K562 (cell line): ENCODE measurements at places on chromosomes 4 and X. TPM values are rescaled to one million over a fixed set of nuclear protein-coding genes. Genes with fewer than 3 reads are reported as not detected.

PABPC1L2A gene
- not detected in 2 replicates for total RNA-seq

- DNase-seq = no peak
Measured at GRCh38 chr4:168995537-168996295, 14.3 kb downstream of the CBR4 start.

NLGN4X gene
- 0.07 and 0.11 TPM in 2 replicates for total RNA-seq

DNA sequence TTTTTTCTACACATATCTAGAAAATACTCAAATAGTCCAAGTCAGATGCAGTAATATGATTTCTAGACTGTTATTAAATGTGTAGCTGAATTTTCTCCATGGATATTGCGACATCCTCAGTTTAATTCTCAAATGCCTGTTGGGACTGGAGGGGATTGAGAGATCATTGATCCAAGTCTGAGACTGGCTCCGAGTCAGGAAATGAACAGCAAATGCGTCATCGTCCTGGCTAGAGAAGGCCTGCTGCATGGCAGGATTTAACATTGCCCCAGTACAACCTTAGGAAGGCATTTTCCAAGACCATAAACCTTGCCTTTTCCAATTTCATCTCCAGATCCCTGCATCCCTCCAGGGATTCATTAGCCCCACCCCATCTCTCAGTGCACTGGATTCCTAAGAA, 56.6 kb upstream of the SLC6A14 start:
- no peak for DNase-seq

- DNase-seq = peak; percentile 14
Measured at GRCh38 chrX:72465889-72466288, 106.8 kb downstream of the HDAC8 start.

SGMS2 gene
- total RNA-seq = 0.04 and 0.09 TPM in 2 replicates

- no peak for DNase-seq
Measured at GRCh38 chr4:168716406-168717129, 219.7 kb downstream of the PALLD start.

SLC34A2 gene
- total RNA-seq = 1.2 and 1.5 TPM in 2 replicates

GRCh38 chr4:37555322-37555721, 130.9 kb downstream of the RELL1 start:
- peak; percentile 9 for DNase-seq

DNA sequence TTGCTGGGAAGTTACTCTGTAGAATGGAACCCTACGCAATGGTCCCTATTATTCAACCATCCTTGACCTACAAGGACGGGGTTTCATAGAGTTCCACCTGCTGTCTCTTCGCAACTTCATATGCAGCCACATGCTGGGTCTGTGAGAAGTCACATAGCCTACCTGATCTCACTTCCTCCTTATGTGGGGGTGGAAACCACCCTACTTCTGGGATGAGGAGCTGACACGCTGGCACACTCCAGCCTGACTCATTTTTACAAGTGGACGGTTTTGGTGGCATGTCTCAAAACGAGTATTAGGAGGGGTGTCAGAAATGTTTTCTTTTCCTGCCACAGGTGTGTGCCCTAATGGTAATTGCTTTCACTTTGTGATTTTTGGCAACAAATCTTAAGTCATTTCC, 36.8 kb upstream of the ARSD start:
- no peak for DNase-seq

DNA sequence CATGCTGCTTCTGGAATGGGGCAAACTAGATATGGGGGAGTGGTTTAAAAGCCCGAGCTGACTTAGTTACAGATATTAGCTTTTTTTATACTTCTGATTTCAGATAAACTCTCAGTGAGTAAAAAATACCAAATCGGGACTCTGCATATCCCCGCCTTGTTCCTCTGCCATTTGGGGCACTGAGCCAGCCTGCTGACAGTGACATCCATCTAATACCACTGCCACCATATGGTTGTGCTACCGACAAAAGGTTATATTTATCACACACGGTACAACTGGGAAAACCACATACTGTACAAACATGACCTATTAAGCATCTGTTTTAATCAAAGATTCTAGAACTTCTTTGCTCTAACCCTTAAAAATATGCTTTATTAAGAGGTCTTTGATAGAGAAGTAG, 78.7 kb downstream of the GALNT7 start:
- DNase-seq = no peak

IL1RAPL1 gene
- 0.04 TPM in 1 of 2 replicates, not detected in the other for total RNA-seq

DNA sequence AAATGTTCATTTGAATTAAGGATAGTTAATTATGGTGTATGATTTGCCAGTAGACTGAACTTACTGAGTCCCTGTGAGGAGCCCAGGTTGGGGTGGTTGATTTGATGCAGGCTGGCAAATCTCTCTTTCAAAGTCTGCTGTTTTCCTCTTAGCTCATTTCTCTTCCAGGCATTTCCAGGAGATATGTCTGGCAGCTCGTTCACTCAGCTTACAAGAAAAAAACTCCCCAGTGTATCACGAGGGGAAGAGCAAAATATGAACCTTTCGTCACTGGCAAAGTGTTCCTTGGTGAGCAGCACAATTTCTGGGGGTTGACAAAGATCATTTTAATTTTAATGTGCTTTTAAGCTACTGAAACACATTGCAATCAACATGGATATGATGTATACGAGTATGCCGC, 244.2 kb downstream of the CBLL2 start:
- no peak for DNase-seq

UCP1 gene
- total RNA-seq = not detected in 2 replicates

DNA sequence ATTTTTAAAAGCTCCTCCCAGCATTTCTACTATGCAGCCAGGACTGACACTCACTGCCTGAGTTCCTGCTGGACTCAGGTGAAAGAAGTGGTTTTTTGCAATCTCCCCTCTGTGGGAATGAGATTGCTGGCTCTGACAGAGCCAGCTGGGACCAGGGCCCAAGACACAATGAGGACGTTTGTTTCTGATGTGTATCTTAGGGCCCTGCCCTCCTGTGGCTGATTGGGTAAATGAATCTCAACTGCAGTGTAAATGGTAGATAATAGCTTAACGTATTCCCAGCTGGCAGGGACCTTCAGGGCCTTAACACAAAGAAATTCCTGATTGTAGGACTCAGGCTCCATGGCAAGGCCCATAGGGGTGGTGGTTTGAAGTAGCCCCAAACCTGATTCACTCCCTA, 85.8 kb upstream of the PRPS1 start:
- no peak for DNase-seq

DNA sequence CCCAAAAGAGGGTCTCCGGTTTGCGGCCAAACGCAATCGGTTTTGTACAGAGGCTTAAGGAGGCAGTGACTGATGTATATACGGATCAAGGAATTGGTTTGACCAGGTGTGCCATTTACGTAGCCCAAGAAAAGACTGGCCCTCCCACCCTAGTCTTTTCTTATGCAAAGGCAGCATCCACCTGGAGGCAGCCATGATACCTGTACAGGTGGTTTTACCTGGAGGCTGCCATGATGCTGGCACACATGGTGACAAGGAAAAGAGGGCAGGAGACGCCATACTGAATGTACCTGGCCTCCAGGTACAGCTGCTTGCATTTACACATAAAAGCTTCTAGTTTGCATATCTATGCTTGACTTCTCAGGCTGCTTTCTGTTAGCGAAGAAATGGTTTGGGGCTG, 917.7 kb upstream of the INTU start:
- DNase-seq = no peak

DNA sequence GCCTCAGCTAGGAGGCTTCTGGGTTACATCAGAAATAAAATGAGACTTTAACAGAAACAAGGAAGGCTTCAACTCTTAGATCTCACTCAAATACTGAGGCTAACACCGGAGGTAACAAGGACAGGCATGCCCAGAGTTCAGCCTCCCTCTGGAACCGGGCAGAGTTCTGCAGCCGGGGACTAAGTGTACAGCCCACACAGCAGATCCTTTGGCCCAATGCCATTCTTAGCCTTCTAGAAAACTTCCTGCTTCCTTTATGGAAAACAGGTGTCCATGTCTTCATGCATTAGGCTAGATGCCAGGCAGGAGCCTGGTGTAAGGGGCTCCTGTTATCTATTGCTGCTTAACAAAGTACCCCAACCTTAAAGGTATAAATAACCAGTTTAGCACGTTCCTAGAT, 369.7 kb downstream of the BCOR start:
- DNase-seq = no peak

- no peak for DNase-seq
Measured at GRCh38 chrX:8607326-8607725, 124.6 kb downstream of the ANOS1 start.

SOWAHB gene
- total RNA-seq = not detected in 2 replicates

GRCh38 chr4:95093936-95094929, 336.5 kb downstream of the BMPR1B start:
- DNase-seq = no peak

GRCh38 chrX:86047174-86047935, at the start of gene CHM:
Gene CHM, minus strand, starts transcription at chrX:86047558. Its CDS starts 26 bp downstream, at chrX:86047532.
- DNase-seq = peak; percentile 67

DNA sequence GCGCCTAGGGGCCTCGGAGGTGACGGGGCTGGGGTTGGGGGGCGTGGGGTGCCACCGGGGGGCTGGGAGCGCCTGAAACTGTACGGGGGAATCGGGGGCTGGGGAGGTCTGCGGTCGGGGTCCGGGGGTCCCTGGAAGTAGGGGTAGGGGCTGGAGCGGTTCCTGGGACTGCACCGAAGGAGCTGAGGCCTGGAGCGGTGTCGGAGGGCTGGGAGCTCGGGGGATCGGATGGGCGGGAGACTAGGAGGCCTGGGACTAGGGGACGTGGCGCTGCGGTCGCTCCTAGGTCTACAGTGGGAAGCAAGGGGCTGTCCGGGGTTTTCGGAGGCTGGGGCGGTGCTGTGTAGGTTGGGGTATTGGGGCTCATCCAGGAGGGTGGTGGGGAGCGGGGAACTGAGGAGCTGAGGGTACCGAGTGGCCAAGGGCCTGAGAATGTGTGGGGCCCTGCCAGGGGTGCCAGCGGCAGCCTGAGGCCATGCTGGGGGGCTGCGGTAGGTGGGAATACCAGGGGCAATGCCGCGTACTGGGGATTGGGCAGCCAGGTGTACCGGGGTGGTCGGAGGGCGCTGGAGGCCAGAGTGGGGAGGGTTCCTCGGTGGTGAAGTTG, 562 bp downstream of the AKAP17A start:
- peak; percentile 33 for DNase-seq

DNA sequence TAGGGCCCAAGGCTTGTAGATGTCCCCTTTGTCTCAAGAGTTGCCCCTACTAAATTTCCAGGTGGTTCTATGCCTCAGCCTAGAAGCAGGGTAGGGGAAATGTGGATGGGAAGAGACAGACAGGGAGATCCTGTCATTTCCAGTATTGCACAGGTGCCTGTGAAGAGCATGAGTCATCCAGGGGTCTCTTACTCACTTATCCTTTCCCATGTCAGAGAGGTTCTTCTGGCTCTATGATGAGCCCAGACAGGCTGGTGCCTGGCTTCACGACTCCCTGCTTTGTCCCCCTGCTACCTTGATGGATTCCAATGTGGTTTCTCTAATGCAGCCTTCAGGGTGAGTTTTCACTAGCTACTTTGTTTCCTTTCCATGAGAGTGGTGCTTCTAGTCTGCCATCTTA, 35.2 kb upstream of the DDX60 start:
- DNase-seq = no peak

TRAM1L1 gene
- total RNA-seq = 0.18 TPM in 1 of 2 replicates, not detected in the other

MAGEB1 gene
- 32.6 and 32.8 TPM in 2 replicates for total RNA-seq

GRCh38 chrX:119729408-119730201, 28.8 kb upstream of the SOWAHD start:
- DNase-seq = peak; percentile 37

DNA sequence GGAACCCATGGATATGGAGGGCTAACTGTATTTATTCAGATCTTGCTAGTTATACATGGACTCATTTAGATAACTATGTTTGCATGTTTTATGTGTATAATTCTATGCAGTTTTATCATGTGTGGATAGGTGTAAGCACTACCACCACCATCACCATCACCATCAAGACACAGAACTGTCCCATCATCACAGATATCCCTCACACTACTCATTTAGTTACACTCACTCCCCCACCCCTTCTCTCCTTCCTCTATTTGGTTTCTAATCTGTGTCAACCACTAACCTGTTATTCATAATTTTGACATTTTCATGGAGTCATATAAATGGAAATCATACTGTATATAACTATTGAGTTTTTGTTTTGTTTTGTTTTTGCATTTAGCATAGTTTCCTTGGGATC, 43.7 kb downstream of the STAG2 start:
- no peak for DNase-seq

DNA sequence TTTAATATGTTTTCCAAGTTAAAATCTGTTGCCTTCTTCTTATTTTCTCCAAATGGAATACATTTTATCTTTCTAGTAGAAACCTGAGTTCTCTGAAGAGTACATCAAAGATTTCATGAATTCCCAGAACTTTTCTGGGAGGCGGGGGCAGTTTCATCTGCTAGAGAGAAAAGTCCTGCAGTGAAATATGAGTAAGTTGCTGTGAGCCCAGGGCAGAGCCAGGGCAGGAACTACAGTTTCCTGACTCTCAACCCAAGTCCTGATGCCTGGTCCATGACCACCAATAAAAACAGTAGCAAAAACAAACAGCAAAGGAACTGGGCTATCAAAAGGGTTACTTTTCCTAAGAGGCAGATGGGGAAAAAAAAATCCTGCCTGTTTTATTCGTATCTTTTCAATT, 239.4 kb upstream of the CTSO start:
- DNase-seq = no peak

NXF3 gene
- total RNA-seq = 0.40 TPM in 1 of 2 replicates, not detected in the other

MAGEA4 gene
- 0.40 and 0.62 TPM in 2 replicates for total RNA-seq
